CD8-positive, alpha-beta memory T cell (primary cell): ENCODE measurements at places on chromosomes 2 and 18.

DNA sequence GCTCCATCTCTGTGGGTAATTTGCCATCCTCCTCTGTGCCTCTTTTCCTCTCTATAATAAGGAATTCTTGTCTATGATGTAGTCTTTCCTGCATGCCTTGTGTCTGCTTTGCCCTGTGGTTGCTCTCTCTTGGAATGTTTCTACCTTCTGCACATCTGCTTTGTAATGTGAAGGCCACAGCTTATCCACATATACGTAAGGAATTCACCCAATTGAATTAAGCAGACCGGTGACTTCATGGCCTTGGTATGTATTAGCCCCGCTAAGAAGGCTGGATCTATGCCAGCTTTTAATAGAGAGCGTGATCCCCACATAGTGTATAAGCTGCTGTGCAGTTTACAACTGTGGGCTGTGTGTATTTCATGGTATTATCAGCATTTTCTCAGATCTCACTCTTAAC, 274.7 kb downstream of the RNF144A start:
- DNase-seq: no peak

DNA sequence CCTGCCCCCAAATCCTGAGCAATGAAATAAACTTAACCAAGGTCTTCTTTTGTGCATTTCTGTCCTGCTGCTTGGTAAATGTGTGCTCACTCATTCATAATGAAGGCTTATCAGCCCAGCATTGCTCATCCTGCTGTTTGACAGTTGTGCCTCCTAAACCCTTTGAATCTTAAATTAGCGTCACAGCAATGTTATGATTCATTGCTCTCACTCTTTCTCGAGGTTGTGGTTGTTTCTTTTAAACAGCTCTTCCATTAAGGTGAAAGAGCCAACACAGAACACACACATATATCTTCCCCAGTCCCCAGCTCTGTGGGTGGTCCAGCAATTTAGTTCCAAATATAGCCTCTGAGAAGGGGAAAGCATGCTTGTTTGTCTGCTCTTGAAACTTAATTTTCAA, 84.0 kb downstream of the EVA1A start:
- DNase-seq: no peak

DNA sequence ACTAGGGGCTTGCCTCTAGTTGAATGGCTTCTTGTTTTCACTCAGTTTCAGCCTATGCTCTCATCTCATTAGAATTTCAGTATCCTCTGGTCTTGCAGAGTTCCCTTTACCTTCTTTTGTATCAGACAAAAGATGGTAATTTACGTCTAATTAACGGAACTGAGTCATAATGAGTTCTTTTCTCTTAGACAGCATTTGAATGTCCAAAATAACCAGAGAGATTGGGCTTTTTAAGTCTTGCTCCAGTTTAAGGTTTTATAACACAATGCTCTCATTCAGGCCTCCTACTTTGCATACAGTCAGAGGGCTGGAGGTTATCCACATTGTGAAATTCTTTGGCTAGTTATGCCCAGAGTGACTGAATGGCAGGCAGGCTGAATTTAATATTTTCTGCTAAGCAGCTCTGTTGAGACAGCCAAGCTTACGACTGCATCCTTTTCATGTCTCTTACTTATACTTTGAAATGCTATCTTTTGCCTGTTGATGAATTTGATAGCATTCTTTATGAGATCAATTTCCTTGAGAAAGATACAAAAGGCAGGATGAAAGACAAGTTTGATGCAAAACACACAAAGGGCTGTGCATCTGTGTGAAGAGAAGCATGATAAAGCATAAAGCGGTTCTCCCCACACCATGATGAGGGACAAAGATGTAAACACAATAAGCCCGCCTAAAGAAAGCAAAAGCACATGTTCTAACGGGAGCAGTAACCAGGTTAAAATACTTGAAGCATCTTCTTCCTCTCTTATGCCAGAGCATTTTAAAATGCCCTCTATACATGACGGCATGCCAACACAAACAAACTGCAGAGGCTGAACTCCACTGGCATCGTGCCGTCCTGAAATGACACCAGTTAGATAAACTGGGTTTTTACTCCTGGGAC, 90.0 kb downstream of the CDH2 start:
- no peak for DNase-seq

DNA sequence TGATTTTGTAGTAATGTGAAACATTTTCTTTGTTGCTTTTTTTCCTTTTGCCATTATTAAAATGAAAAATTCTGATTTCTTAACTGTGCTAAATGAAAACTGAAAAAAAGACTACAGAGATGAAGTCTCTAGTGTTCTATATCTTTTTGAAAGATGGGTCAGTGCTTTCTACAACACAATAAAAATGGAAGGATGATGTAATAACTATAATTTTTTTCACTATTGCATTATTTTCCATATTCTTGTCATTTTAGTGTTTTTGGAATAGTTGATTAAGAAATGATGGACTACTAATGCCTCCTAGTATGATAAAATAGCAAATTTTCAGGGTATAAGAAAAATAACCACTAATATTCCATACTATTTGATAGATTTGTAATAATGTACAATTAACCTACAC, 7.2 kb downstream of the PSMD14 start:
- no peak for DNase-seq

DNA sequence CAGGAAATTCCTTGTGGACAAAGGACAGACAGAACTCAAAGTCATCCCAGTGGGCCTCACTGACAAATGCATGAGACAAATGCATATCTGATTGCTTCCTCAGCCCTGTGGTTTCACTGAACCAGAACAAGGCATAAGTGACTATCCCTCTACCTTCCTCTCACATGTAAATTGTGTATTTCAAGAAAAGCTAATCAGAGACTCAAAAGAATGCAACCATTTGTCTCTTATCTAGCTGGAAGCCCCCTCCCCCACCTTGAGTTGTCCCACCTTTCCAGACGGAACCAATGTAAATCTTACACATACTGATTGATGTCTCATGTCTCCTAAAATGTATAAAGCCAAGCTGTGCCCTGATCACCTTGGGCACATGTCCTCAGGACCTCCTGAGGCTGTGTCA, 102.0 kb upstream of the TMEM200C start:
- no peak for DNase-seq

- no peak for DNase-seq
These were observed 545.4 kb upstream of the ZEB2 start for GRCh38 chr2:145065342-145065741.

- DNase-seq: no peak
These were observed 69.3 kb downstream of the NOL10 start for GRCh38 chr2:10620481-10620880.

- no peak for DNase-seq
These were observed 54.8 kb downstream of the CAVIN2 start for GRCh38 chr2:191791953-191792560.

GRCh38 chr2:30148850-30149249, 2.0 kb downstream of the YPEL5 start:
- no peak for DNase-seq
